ENCODE measurements at places on chromosomes 5 and 9. TPM values are rescaled to one million over a fixed set of nuclear protein-coding genes. Genes with fewer than 3 reads are reported as not detected.

The AGXT2 gene
- not detected for total RNA-seq

The SPATA31D4 gene
- total RNA-seq = not detected

The IL13 gene
- not detected for total RNA-seq

The RELL2 gene
- total RNA-seq = 1.0 TPM

The C5 gene
- 0.63 TPM for total RNA-seq

The CTSV gene
- total RNA-seq = 0.14 TPM

The PCDHB6 gene
- total RNA-seq = 0.14 TPM

The IFNA13 gene
- total RNA-seq = not detected

The TRPM3 gene
- 0.22 TPM for total RNA-seq

The ORM2 gene
- total RNA-seq = not detected

The DNAJC18 gene
- 14.3 TPM for total RNA-seq

The SPINK1 gene
- 1.2 TPM for total RNA-seq

The DMRT1 gene
- total RNA-seq = not detected

The PLAC8L1 gene
- 0.49 TPM for total RNA-seq

The TPRN gene
- 18.0 TPM for total RNA-seq

The ZNF300 gene
- 1.1 TPM for total RNA-seq

The OBP2B gene
- not detected for total RNA-seq

The NSG2 gene
- 0.08 TPM for total RNA-seq

The SPINK13 gene
- not detected for total RNA-seq

The CDH9 gene
- total RNA-seq = not detected

The ATP10B gene
- not detected for total RNA-seq

The ZNF483 gene
- 5.8 TPM for total RNA-seq

The DENND4C gene
- total RNA-seq = 20.8 TPM

The EEIG1 gene
- 20.7 TPM for total RNA-seq

The THOC3 gene
- 9.7 TPM for total RNA-seq

The FCN2 gene
- not detected for total RNA-seq

The MED27 gene
- 16.3 TPM for total RNA-seq

The CAMK2A gene
- total RNA-seq = 19.4 TPM

The NMUR2 gene
- total RNA-seq = not detected

The SLC4A9 gene
- total RNA-seq = 0.44 TPM

The IL5 gene
- not detected for total RNA-seq

The MED10 gene
- total RNA-seq = 26.3 TPM

The PRDM9 gene
- total RNA-seq = not detected

The MED7 gene
- 10.3 TPM for total RNA-seq

The TAF1L gene
- not detected for total RNA-seq

The TNFSF15 gene
- 0.11 TPM for total RNA-seq

The PITX1 gene
- total RNA-seq = not detected

The CTXN3 gene
- total RNA-seq = not detected

The FGF1 gene
- 59.9 TPM for total RNA-seq

The TMEM232 gene
- total RNA-seq = 3.6 TPM

The ANKHD1 gene
- 58.5 TPM for total RNA-seq

The PCDHB12 gene
- total RNA-seq = 0.69 TPM
